ENCODE measurements at places on chromosomes 16 and 17. TPM values are rescaled to one million over a fixed set of nuclear protein-coding genes. Genes with fewer than 3 reads are reported as not detected.

Gene ZP2
- not detected for total RNA-seq

Gene TM4SF5
- total RNA-seq = not detected

Gene RRAD
- total RNA-seq = 2.1 TPM

Gene AURKB
- 161 TPM for total RNA-seq

Gene IL17C
- 0.42 TPM for total RNA-seq

Gene MYLK3
- 0.56 TPM for total RNA-seq

Gene CACNG3
- not detected for total RNA-seq

GRCh38 chr16:74998481-74999218 is at the start of gene ZNRF1:
TSS of gene ZNRF1 (plus strand) at chr16:74999024. CDS start at chr16:74999672, 648 bp downstream.
- ATAC-seq = peak; percentile 75

DNA sequence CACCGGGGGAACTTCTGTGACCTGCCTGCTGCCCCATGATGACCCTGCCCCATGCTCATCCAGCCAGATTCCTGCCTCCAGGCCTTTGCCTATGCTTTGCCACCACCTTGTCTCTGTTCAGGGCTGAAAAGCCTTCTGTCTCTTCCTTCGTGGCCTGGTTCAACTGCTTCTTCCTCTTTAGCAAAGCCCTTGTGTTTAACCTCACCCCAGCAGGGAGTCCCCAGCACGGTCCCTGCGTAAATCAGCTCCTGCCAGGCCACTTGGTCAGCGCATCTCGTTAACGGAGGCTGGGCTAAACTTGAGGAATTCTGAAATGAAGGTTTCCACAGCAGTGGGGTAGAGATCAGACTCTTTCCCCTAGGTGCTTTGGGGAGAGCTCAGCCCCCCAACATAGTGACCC is 16.1 kb upstream of the KCNJ12 start:
- ATAC-seq = no peak

GRCh38 chr16:50967827-50968612 is 183.1 kb downstream of the SALL1 start:
- ATAC-seq = no peak

GRCh38 chr17:74786431-74787055 is 10.4 kb upstream of the NAT9 start:
- no peak for ATAC-seq

Measured in activated T-helper 17 cell treated with anti-CD3 and anti-CD28 coated beads, Interleukin-2, amount 50 U/mL, for 72 hours (primary cell).